Thymus (tissue), 14 donors: ENCODE measurements at places on chromosomes 12 and 14. TPM values are rescaled to one million over a fixed set of nuclear protein-coding genes. Genes with fewer than 3 reads are reported as not detected.

DNA sequence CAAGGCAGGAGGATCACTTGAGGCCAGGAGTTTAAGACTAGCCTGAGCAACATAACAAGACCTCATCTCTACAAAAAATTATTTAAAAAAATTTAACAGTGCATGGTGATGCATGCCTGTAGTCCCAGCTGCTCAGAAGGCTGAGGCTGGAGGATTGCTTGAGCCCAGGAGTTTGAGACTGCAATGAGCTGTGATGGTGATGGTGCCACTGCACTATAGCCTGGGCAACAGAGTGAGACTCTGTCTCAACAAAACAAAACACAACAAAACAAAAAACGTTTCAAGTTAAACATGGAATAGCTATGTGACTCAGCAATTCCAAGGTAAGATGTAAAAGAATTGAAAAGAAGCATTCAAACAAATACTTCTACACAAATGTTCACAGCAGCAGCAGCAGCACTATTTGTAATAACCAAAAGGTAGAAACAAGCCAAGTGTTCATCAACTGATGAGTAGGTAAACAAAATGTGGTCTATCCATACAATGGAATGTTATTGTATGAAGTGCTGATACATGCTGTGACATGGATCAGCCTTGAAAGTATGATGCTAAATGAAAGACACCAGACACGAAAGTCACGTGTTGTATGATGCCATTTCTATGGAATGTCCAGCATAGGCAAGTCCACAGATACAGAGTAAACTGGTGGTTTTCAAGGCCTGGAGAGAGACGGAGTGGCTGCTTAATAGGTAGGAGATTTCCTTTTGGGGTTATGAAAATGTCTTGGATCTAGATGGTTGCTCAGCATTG, 31.4 kb downstream of the CFAP251 start:
- no peak for DNase-seq
- H3K27ac ChIP-seq = no peak overlapping the region
- no peaks in the 10 kb centered on the region for H3K36me3 ChIP-seq
- no peaks in the 10 kb centered on the region for H3K27me3 ChIP-seq

LMO3 gene
- 61.9 TPM for polyA plus RNA-seq

GRCh38 chr12:103880299-103881142, 39.5 kb upstream of the NT5DC3 start:
- peaks cover 11% of the 10 kb centered on the region for H3K4me1 ChIP-seq
- DNase-seq = no peak
- peak overlapping the region; percentile 42 for H3K27ac ChIP-seq
- no peak overlapping the region for H3K4me3 ChIP-seq
- no peaks in the 10 kb centered on the region for H3K27me3 ChIP-seq

DNA sequence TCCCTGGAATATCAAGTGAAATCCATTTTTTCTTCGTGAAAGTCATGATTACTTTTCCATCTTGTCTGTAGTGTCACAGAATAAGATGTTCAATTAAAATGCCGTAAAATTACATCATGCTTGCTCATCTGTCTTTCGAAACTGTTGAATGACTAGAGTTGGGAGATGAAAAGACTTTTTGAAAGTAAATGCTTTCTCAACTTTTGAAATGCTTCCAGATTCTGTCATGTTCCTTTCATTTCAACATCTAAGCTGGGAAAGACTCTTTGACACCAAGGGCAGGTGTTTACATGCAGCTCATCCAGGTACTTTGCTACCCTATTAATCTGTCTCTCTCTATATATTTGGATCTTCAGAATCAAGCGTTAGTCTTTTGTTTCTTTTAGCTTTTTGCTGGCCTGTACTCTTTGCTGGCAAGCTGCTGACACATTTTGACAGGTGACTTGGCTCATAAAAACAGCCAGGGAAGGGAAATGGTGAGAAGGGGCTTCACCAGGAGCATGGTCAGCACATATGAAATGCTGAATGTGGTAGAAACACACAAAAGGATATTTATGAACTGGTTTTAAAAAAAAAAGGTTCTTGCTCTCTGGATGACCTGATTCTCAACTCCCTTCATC, 77.0 kb upstream of the METAP2 start:
- H3K27me3 ChIP-seq = no peaks in the 10 kb centered on the region
- no peak overlapping the region for H3K4me3 ChIP-seq
- H3K4me1 ChIP-seq = peaks cover 4% of the 10 kb centered on the region
